ENCODE measurements at places on chromosomes 7 and 10.

DNA sequence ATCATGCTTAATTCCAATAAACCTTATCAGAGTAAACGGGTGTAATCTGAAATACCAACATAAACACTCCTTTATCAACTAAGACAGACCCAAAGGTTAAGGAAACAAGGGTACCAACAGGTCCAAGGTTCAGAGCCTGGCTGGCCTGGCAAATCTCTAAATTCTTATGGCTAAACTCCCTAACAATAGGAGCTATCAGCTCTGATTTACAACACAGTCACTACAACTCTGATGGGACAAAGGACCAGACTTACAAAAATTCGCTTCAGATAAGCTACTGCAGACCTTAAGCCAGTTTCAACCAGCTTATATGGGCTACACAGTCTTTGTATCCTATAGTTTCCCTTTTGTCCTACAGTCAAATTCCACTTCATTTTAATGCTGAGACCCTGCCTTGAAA lies 381.9 kb downstream of the ZWINT start:
- DNase-seq, result no peak

DNA sequence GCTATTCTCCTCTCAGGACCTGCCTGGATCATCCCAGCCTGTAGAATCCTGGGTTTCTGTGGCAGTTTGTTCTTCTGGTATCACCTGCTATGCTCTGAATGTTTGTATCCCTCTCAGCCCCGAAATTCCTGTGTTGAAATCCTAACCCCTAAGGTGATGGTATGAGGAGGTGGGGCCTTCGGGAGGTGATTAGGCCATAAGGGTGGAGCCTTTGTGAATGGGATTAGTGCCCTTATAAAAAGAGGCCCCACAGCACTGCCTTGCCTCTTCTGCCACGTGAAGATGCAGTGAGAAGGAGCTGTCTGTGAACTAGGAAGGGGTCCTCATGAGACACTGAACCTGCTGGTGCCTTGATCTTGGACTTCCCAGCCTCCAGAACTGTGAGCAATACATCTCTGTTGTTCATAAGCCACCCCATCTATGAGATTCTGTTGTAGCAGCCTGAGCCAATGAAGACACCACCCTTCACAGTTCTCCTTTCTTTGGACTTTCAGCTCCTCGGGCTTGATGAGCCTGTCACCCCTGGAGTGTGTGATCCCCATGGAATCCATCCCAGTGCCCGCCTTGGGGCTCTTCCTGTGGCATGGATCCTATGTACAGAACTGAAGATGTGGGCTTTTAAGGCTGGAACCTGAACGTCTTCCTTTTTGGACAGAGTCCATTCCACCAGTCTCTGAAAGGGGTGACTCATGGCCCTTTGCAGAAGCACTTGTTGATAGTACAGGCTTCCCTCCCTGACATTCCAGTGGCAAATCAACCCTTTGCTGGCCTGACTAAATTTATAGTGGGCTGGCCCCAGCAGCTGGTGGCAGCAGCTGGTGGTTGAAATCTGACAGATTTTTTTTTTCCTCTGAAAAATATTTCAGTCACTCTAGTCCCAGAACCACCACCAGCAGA lies 138.0 kb downstream of the TACC2 start:
- no peak for DNase-seq

DNA sequence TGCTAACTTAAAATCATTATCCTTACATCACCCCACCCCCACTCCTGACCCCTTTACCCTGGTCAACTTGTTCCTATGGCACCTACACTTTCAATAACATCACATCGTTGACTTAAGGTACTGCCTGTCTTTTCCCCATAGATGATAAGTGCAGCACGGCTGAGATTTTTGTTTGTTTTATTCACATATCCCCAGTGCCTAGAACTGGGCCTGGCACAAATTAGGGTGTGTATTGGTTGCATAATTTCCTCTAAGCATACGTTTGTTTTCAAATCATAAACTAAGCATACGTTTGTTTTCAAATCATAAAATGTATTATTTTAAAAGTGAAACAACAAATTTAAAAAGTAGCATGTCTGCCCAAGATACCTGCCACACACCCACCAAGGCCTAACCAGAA lies 35.3 kb downstream of the ANXA11 start:
- no peak for DNase-seq

GRCh38 chr10:100485801-100486495 lies 23.1 kb downstream of the WNT8B start:
- no peak for DNase-seq
